ENCODE measurements at places on chromosomes 1 and 21. TPM values are rescaled to one million over a fixed set of nuclear protein-coding genes. Genes with fewer than 3 reads are reported as not detected.

GRCh38 chr21:41611966-41612606 is 104.1 kb upstream of the TMPRSS2 start:
- no peak for DNase-seq

The GPR161 gene
- total RNA-seq: 11.3 TPM

The FOXD3 gene
- total RNA-seq: not detected

- DNase-seq: peak; percentile 38
Observed at GRCh38 chr1:45767035-45767434, 16.6 kb upstream of the IPP start.

The THEM5 gene
- total RNA-seq: not detected

- DNase-seq: no peak
Observed at GRCh38 chr1:8847990-8848389, 30.5 kb downstream of the ENO1 start.

The FNBP1L gene
- total RNA-seq: 5.8 TPM
